ENCODE measurements at places on chromosomes 6 and 20.

GRCh38 chr20:42572320-42573016 lies 617.2 kb downstream of the PTPRT start:
- no peak for DNase-seq

GRCh38 chr6:161465403-161465802 lies 191.5 kb upstream of the AGPAT4 start:
- DNase-seq, result no peak

DNA sequence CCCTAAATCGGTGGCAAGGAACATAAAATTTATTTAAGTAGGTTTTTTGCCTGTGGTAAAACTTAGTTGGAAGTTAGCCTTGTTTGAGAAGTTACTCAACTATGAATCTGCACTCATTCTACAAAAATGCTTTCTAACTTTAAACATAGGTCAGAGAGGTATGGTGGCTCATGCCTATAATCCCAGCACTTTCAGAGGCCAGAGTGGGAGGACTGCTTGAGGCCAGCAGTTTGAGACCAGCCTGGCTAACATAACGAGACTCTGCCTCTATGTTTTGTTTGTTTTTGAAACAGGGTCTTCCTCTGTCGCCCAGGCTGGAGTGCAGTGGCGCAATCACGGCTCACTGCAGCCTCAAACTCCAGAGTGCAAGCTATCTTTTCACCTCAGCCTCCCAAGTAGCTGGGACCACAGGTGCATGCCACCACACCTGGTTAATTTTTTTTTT lies 16.2 kb downstream of the USP49 start:
- no peak for DNase-seq

DNA sequence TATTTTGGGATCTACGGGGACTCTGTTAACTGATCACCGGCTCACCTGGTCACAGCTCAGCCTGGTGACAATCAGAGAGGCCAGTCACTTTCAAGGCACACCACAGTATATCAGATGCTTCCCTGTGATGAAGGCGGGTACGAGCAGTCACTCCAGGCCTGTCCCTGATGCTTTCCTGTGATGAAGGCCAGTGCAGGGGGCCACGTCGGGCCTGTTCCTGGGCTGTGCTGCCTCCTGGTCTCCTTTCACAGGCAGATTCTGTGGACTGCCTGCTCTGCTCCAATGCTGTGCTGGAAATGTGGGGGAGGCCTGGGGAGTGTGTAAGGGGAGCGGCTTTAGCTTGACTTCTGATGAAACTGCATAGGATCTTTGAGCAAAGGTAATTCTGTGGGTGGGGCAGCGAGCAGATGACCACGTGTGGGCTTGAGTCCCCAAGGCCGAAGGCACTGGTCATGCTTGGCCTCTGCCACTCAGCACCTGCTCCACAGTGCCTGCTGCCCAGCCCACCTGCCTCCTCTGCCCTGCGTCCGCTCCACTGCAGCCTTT lies 372.6 kb downstream of the TAF4 start:
- no peak for DNase-seq

- DNase-seq, result no peak
These were observed 327.2 kb downstream of the CBLN4 start for GRCh38 chr20:55678126-55678525.

DNA sequence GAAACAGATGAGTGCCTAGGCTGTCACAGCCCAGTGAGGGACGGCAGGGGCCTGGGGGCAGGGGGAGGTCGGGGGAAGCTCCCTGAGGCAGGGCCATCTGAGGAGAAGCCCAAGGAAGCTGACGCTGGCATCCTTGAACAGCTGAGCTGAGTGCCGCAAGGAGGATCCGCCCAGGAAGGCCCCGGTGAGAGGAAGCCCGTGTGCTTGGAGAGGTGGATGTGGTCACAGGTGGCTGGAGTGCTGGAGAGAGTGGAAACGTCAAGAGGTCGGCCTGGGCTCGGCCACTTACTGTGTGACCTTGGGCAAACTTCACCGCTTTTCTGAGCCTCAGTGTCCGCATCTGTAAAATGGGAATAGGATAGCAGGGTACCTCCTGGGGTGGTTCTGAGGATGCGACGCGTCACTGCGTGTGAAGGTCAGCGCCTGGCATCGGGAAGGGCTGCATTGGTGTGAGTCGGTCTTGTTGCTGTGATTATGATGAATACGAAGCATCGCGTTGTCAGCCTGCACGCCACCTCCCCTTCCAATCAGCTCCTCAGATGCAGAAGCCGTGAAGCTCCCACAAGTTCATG lies 116.1 kb upstream of the PTPN1 start:
- no peak for DNase-seq

DNA sequence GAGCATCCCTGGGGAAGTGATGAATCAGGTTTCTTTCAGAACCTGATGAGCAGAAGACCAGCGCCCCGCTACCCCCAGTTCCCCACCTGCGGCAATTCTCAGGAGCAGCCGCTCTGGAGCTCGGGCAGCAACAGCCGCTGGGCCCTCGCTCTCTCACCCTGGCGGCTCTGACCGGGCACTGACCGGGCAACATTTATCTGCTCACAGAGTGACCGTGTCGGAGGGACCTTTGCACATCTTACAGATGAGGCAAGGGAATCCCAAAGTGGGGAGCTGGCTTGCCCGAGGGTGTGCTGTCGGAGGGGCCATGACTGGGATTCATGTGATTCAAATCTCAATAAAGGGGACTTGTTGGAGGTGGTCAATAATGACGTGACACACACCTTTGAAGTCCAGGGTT lies 26.2 kb upstream of the KCNK16 start:
- no peak for DNase-seq

DNA sequence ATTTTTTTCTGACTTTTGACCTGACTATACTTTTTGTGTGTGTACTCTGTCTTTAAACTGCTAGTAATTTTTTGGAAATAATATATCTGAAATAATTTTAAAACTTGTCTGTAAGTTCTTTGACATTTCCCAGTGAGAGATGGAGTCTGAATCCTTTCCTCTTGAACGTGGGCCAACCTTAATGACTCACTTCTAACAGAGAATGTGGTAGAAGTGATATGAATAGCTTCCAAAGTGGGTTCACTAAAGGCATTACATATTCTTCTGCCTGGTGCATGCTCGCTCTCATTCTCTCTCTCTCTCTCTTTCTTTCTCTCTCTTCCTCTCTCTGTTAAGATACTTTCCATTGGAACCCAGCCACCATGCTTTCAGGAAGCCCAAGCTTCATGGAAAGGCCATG lies 108.7 kb upstream of the FERMT1 start:
- no peak for DNase-seq

DNA sequence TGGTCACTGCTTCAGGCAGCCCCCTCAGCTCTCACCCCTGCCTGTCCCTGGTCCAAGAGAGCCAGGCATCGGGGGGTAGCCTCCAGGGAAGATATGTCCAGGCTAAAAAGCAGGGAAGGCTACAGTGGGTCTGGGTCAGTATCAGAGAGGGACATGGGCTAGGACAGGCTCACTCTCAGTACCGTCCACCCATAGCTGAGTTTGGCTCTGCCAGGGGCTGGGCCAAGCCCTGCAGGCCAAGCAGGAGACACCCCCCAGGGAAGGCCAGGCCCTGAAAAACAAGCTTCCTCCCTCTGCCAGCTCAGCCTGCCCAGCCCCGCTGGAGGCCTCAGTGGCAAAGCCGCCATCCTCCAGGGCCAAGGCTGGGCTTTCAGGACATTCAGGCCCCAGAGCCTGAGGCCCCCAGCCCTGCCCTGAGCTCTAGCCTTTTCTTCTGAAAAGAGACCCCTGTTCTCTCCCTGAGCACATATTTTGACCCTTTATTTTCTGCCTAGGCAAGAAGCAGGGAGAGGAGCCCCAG lies 28.6 kb upstream of the TGM2 start:
- DNase-seq, result no peak

GRCh38 chr20:47674145-47674544 lies 111.1 kb downstream of the SULF2 start:
- DNase-seq, result no peak

Data from activated naive CD4-positive, alpha-beta T cell (primary cell).